ENCODE measurements at places on chromosomes 2 and 18.

DNA sequence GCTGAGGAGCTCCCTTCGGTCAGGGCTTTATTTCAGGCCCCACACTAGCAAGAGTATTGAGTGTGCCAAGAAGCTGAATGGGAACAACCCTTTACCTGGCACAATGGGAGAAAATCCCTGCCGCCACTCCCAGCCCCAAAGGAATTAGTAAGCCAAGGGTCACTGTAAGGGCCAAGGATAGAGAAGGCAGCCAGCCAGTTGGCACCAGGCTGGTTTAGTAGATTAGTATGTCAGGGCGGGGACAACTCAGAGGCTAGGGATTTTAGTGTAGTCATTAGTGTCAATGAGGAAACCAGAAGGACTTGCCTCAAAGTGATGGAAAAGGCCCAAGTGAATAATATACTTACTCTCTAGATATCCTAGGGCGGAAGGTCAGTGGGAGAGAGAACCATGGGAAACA lies 34.9 kb upstream of the CYP26B1 start:
- DNase-seq: no peak

- DNase-seq: no peak
Observed at GRCh38 chr2:216109962-216110614, 940 bp downstream of the XRCC5 start.

GRCh38 chr2:227219312-227220105 lies 55.1 kb downstream of the COL4A3 start:
- no peak for DNase-seq

DNA sequence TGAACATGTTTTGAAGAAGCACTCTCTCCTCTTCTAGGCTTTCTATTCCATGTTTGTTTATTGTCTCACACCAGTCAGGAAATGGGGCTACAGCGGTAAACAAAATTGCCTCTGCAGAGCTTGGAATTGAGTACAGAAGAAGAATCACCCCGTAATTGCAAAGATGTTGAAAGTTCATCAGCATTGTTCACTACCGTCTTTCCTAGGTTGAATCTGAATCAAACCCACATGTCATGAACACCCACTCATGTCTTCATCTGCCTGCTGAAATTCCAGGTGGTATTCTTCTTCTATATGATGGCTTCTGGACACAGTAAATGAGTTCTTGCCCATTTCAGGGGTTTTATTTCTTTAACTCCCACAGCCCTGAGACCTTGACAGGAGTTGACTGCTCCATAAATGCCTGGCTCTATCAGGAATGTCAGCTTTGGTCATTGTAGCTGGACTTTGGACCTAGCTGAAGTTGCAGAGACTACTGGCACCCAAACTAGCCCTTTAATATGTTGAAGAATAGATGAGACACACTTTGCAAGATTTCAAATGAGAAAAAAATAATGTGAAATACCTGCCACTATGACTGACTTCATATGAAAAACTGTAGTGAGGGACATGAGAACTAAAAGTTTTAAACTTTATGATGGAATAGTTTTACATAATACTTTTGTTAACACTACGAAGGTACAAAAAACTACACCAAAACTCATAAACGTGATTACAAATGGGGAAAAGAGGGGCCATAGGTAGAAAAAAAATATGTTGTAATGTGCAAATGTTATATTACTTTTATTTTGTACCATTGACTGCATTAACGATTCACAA lies 1235.3 kb upstream of the ZEB2 start:
- no peak for DNase-seq

DNA sequence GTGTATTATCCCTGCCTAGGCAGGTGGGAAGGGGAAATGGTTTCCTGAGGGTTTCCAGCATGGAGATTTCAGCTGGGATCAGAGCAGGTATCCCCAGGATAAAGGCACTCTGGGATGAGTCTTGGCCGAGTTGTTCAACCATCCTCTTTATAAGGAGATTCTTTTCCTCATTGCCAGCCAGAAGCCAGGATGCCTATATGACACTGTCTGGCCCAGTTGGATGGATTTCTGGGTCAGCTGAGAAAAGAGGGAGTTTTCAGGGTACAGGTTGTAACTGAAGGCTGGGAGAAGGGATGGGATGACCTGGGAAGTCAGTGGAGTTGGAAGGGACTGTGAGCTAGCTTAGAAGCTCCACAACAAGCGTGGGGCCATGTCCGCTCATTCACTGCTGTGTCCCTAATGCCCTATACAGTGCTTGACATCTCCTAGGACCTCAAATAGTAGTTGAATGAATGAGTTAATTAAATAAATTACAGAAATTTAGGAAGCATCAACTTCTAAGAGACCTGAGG lies 8.3 kb downstream of the RHOB start:
- DNase-seq: no peak

GRCh38 chr2:81412681-81413080 lies 1108.1 kb upstream of the LRRTM1 start:
- DNase-seq: no peak

DNA sequence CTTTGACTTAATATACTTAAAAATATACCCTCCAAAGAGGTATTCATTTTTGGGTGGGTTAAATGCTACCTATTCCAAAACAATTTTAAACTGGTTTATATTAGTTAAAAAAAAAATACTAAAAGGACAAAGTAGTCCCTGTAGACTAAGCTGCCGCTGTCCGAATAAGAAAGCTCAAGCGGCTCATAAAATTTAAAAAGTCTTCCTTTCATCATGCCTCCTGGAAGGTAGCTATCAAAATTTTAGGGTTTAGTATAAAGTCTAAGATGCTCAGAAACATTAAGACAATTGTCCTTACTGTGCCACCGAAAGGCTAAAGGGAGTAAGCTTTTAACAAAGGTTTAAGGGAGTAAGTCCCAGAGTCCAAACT lies 440 bp upstream of the UGGT1 start:
- DNase-seq: no peak

- DNase-seq: no peak
Observed at GRCh38 chr18:28766027-28766426, 589.1 kb upstream of the CDH2 start.

DNA sequence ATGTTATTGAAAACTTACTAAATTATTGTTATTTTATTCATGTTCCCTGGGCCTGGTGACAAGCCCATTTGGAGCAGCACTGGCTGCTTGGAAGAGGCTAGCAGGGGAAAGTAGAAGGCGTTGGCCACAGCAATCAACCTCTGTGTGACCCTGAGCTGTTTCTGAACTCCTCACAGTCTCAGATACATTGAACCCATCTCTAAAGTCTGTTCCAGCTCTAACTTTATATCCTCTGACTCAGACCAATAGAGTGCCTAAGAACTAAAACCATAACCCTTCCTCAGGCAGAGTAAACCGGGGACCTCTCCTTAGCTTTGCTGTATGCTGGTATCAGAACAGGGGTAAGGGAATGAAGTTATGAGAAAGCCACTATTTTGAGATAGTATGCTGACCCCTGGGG lies 96.4 kb upstream of the NOL4 start:
- no peak for DNase-seq

DNA sequence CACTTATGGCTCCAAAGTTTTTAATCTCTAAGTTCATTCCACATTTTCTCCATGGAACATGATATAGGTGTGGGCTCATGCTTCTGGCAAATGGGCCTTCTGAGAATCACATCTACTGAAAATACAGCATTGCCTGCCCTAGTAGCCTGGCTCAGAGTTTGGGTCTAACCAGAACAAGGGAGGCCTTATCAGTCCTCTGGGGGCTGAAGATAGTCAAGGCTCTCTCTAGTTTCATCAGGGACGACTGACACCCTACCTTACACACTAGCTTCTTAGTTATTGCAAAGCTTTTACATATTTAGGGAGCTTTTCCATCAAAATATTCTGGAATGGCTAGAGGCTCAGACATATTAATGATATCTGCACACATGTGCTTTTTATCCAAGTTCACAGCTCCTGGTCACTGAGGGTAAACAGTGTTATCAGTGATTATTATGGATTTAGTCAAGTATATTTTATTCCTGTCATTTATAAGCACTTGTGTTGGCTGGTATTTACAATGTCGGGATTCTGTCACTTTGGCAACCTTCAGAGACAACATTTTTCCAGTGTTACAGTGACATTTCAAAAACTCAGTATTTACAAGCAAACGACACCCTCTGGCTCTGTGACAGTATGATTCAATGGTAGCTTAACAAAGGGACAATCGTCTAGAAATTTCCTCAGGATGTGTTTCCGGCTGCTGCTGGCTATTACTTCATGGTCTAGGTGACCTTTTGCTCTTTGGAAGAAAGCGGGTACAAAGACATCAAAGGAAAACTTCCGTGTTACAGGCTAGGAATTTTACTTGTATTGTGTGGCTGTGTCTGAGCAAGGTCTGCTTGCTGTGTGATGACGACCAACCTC lies 200.6 kb downstream of the TCF4 start:
- no peak for DNase-seq

DNA sequence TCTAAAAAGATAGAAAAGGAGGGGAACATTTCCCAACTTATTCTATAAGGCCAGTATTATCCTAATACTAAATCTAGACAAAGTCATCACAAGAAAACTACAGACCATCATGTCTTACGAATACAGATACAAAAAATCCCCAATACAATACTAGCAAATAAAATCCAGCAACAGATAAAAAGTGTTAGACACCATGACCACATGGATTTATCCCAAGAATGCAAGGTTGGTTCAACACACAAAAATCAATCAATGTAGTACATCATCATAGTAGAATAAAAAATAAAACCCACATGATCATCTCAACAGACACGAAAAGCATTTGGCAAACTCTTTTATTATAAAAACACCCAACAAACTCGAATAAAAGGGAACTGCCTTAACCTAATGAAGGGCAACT lies 18.5 kb downstream of the SLC66A2 start:
- DNase-seq: no peak

DNA sequence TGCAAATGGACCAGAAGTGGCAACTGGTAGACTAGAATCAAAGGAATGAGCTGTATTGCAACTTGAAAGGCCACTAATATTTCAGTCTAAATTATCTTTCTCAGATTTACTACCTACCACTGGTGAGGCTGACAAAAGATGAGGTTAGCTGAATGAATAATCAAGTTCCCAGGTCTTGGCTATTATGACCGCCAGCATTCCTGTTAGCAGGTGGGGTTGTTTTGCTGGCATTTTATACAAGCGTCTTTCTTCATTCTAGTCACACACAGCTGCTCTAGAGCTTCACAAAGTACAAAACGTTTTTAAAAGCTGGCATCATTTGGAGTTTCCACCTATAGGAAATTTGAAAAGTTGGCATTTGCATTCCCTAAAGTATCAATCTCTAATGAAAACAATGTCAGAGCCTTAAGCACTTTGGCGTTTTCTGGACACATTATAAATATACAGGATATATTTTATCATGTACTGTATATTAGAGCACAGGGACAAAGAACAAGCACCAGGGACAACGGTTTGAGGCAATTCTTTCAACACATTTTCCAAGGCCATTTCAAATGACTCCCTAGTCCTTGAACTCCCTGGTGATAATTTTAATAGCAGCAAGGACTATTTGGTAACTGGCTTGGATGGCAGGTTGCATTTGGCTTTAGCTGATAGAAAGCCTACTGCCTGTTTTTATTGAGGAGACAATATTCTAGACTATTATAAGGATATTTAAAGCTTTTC lies 410.2 kb upstream of the CHST9 start:
- no peak for DNase-seq

- no peak for DNase-seq
Observed at GRCh38 chr2:15982285-15983044, 42.1 kb downstream of the MYCN start.

DNA sequence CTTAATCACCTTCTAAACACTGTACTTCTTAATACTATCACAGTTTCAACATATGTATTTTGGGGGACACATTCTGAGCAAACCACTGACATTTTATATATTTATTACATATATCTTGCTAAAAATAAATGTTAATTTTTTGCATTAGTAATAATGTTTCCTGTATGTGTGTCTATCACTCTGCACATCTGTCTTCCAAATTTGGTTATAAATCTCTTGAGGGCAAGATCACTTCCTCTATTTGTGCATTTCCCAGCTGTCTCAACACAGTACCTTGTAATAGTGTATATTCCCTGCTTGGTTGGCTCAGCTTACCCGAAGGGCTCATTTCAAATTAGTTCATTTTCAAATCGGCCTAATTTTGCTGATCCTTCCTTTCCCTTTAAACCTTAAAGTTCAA lies 617.1 kb upstream of the GYPC start:
- DNase-seq: no peak

- no peak for DNase-seq
Observed at GRCh38 chr18:25281556-25281955, 70.4 kb downstream of the ZNF521 start.

- no peak for DNase-seq
Observed at GRCh38 chr2:120480903-120481445, 135.0 kb downstream of the INHBB start.

- peak; percentile 66 for DNase-seq
Observed at GRCh38 chr2:127106991-127107621, at the start of gene BIN1. Gene BIN1, minus strand, starts transcription at chr2:127107154. Its CDS starts 211 bp downstream, at chr2:127106943.

DNA sequence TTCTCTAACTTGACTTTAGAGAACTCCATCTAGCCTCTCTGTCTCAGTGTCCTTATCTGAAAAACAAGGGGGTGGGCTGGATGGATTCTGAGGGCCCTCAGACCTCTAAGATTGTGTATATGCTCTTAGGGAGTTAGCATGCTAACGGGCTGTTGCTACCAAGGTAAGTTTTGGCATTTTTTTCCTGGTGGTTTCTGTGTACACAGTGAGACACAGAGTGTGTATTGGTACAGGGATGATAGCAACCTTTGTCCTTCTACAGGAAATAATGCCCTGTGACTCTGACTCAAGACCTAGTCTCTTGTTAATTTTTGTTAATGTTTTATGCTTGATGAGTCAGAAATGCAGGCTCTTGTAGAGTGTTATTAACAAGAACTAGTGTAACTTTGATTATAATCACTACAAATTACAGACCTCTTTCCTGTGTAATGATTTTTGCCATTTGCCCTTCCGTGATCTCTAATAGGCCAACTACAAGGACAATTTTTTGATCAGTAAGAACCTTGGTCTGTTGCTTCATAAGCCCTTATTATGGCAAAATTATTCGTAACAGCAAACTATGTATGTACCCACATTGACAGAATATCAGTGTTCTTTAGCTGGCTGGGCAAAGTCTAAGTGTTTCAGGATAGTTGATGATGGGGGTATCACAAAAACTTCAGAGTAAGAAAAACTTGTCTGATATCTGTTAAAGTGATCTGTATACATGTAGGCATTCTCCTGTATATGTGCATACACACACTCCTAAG lies 89.7 kb downstream of the SPTBN1 start:
- DNase-seq: no peak

DNA sequence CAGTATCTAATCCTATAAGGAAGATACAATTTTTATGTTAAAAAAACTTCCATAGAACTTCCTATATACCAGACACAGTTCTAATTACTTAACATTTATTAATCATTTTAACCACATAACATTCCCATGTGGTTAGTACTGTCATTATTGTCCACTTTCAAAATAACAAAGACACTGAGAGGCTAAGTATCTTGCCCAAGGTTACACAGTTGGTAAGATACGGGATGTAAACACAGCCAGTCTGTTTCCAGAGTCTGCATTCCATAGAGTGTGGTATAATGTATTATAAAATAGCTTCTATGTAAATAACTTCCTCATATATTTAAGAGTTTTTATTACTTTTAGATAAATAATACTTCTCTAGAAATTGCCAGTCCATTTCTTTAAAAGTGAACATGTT lies 383.3 kb upstream of the ETAA1 start:
- DNase-seq: no peak
